Activated naive CD4-positive, alpha-beta T cell (primary cell): ENCODE measurements at places on chromosomes 2 and 18.

GRCh38 chr2:167732326-167732725, 515.1 kb downstream of the STK39 start:
- DNase-seq = no peak

- no peak for DNase-seq
Observed at GRCh38 chr2:217617616-217618022, 385.2 kb downstream of the TNS1 start.

DNA sequence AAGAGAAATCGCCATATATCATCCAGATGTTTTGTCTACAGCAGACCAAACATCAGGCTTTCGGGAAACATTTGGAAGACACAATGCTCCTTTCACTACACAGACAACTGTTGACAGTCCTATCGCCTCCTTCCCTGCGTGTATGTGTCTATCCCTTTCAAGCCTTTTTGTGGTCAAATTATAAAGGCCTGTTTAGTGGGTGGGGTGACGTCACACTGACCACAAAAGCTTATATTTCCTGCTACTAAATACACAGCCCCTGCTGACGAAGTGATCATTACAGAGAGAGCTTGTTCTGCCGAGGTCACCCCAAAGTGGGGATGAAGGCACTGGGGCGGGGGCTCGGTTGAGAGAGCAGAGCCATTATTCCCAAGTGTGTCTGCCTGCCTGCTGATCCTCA, 302.7 kb upstream of the TNP1 start:
- no peak for DNase-seq

- no peak for DNase-seq
Observed at GRCh38 chr2:203692031-203692710, 14.3 kb upstream of the CD28 start.

DNA sequence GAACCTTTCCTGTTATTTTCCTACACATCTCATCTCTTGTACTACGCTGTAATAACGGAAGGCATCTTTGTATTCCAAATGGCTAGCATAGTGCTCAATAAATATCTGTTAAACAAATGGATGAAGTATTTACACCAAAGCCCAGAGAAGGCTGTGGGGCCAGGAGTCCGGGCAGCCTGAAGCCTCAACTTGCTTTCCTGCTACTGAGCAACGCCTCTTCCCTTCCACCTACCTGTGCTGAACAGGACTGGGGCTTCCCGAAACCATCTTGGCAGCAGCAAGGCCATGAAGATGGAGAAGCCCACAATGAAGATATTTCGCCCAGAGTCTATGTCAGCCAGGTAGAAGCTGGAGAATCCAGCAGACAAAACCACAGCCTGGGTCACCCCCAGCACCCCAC, 2.5 kb upstream of the NHEJ1 start:
- DNase-seq = no peak
